ENCODE measurements at places on chromosomes 4 and X. TPM values are rescaled to one million over a fixed set of nuclear protein-coding genes. Genes with fewer than 3 reads are reported as not detected.

DNA sequence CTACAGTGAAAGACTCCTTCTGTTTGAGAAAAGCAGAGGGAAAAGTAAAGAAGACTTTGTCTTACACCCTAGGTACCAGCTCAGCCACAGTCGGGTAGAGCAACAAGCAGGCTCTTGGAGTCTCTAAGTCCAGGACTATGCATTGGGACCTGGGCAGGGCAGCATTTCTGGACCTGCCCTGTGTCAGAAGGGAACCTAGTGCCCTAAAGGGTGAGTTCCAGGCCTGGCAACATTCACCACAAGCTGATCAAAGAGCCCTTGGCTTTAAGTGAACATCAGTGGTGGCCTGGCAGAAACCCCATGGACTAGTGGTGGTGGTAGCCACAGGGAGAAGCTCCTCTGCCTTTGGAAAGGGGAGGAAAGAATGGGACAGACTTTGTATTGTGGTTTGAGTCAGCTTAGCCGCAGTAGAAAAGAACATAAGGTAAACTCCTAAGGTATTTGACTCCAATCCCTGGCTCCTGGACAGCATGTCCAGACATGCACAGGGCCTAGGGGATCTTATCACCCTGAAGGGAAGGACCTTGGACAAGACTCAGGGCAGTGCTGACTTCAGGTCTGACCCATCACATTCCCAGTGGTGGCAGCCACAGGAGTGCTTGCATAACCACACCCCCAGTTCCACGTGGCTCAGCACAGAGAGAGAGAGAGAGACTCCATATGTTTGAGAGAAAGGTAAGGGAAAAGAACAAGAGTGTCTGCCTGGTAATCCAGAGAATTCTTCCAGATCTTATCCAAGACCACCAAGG lies 32.6 kb downstream of the CCDC158 start:
- no peak overlapping the region for H3K4me3 ChIP-seq
- H3K27me3 ChIP-seq = peaks cover 53% of the 10 kb centered on the region
- H3K27ac ChIP-seq = no peak overlapping the region
- no peaks in the 10 kb centered on the region for H3K36me3 ChIP-seq
- no peak for DNase-seq

GRCh38 chr4:165609653-165610052 lies 230.8 kb downstream of the CPE start:
- H3K36me3 ChIP-seq = no peaks in the 10 kb centered on the region
- H3K27me3 ChIP-seq = no peaks in the 10 kb centered on the region
- peaks cover 7% of the 10 kb centered on the region for H3K4me1 ChIP-seq

- DNase-seq = no peak
- no peaks in the 10 kb centered on the region for H3K27me3 ChIP-seq
- no peaks in the 10 kb centered on the region for H3K36me3 ChIP-seq
- H3K4me1 ChIP-seq = peaks cover 2% of the 10 kb centered on the region
- no peak overlapping the region for H3K4me3 ChIP-seq
- no peak overlapping the region for H3K27ac ChIP-seq
Observed at GRCh38 chr4:180589575-180589974, 1653.6 kb upstream of the TENM3 start.

Gene DGKK
- not detected for total RNA-seq

DNA sequence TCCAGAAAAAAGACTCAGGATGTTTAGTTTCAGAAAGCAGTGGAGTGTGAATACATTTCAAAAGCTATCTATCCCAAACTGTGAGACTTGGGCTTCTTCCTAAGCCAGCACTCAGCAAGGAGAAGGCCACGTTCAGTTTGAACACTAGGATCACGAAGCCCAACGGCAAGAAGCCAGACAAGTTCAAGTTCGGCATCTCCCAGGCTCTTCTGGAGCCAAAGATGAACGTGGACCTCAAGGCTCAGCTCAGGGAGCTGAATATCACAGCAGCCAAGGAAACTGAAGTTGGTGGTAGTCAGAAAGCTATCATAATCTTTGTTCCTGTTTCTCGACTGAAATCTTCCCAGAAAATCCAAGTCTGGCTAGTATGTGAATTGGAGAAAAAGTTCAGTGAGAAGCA lies 7.6 kb downstream of the PLAC1 start:
- H3K4me1 ChIP-seq = no peaks in the 10 kb centered on the region
- DNase-seq = no peak
- H3K27ac ChIP-seq = no peak overlapping the region
- H3K27me3 ChIP-seq = no peaks in the 10 kb centered on the region
- no peak overlapping the region for H3K4me3 ChIP-seq

GRCh38 chr4:177489471-177490246 lies 47.4 kb upstream of the AGA start:
- no peak for DNase-seq
- no peaks in the 10 kb centered on the region for H3K36me3 ChIP-seq
- no peaks in the 10 kb centered on the region for H3K27me3 ChIP-seq
- H3K4me3 ChIP-seq = no peak overlapping the region
- H3K4me1 ChIP-seq = peaks cover 1% of the 10 kb centered on the region

DNA sequence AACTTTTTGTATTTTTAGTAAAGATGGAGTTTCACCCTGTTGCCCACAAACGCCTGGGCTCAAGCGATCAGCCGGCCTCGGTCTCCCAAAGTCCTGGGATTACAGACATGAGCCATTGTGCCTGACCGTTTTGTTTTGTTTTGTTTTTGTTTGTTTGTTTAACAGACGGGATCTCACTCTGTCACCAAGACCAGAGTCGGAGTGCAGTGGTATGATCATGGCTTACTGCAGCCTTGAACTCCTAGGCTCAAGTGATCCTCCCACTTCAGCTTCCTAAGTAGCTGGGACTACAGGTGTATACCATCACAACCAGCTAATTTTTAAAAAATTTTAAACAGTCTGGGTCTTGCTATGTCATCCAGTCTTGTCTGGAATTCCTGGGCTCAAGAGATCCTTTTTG lies 53.5 kb downstream of the FNIP2 start:
- peaks cover 27% of the 10 kb centered on the region for H3K4me1 ChIP-seq
- H3K36me3 ChIP-seq = peaks cover 16% of the 10 kb centered on the region
- no peak overlapping the region for H3K27ac ChIP-seq
- no peaks in the 10 kb centered on the region for H3K27me3 ChIP-seq
